ENCODE measurements at places on chromosomes 1 and 21.

DNA sequence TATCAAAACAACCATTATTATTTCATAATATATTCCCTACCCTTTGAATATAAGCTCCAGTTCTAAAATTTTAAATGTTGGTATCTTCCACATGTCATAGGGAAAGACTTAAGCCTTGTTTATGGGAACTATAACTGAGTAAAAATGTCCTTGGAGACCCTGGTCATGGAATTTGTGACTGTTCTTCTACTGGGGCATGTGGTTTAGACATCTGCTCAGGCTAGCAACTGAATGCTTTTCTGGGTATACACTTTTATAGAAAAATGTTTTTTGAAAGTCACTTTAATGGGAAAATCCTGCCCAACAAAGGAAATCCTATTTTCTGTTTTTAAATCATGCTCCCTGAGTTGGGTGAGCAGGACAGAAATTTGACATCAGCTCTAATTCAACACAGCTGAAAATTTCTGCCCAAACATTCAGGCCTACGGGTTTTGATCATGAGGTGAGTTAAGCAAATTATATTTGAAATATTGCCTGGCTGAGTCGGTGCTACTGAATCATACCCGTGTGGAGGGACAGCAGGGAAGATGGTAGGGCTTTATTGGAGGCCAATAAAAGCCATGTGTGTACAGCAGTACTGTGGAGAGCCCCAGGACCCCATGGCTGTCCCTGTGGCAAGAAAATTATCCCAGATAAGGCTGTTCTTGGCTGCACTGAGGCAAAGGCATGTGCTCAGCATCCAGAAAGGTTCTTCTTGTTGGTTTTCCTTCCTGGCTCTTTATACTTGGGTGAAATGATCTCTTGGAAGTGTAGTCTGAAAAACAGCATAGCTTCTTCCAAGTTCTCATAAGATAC is 391.8 kb downstream of the DISC1 start:
- DNase-seq = no peak

DNA sequence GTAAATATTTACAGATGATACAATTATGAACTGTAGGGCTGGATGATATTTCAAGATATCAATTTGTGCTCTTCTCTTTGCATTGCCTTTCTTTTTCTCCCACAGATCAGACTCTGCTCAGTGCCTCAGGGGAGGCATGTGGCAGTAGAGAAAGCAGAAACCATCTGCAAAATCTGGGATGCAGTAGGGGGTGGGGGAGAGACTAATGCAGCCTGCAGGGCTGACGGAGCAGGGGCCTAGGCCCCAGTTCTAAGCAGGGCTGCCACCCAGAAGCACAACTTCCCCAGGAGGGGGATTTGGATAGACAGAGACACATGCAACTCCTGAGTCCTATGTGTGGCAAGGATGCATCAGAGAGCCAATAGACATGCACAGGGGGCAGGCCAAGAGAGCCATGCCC is 511.6 kb downstream of the SMYD3 start:
- no peak for DNase-seq

- DNase-seq = no peak
These were observed 79.0 kb upstream of the KRTAP19-8 start for GRCh38 chr21:31117128-31117916.

- DNase-seq = no peak
These were observed 25.5 kb upstream of the ERRFI1 start for GRCh38 chr1:8051650-8052049.

DNA sequence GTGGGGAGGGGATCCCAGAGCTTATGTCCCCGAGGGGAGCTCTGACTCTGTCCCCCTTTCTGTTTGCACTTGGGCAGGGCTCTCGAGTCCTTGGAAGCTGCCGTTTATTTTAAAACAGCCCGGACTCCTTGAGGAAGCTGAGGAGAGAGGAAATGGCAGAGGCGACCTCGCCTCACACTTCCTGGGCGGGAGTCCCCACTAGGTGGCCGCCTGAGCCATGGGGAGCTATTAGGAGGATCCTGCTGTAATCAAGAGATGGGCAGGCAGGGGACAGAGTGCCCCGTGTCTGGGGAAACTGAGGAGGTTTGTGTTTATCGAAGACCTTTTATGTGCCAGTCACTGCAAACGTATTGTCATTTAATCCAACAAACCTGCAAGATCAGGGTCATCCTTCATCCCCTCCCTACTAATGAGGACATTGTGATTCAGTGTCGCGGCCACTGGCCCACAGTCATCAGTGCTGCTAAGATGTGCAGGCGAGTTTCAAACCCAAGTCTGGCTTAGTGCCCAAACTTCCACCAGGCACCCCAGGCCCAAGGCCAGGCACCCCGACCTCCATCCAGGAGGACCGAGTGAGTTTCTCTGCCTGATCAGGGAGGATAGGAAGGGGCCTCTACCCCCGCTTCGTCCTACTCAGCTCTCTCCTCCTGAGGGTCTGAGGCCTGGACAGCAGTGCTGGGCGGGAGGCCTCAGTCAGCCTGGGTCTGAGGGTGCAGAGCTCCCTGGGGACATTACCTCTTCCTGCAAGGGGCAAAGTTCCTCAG is 316.9 kb upstream of the VAMP3 start:
- DNase-seq = no peak

DNA sequence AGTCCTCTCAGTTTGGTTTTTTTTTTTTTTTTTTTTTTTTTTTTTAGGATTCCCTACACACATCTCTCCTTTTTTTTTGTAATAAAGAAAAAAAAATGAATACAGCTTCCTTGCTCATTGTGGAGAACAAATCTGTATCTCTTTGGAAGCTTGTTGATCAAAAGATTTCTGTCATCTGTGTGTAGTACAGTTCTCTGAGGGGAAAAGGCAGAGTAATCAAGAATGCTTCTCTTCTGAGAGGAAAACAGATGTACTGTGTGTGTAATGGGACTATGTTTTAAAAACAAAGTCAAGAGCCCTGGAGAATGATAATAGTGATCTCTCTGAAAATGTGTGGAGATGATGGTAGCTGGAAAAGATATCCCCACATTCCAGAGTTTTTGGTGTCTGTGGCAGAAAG is 16.5 kb upstream of the ROR1 start:
- DNase-seq = no peak

GRCh38 chr1:164648636-164649035 is 89.7 kb downstream of the PBX1 start:
- DNase-seq = no peak

DNA sequence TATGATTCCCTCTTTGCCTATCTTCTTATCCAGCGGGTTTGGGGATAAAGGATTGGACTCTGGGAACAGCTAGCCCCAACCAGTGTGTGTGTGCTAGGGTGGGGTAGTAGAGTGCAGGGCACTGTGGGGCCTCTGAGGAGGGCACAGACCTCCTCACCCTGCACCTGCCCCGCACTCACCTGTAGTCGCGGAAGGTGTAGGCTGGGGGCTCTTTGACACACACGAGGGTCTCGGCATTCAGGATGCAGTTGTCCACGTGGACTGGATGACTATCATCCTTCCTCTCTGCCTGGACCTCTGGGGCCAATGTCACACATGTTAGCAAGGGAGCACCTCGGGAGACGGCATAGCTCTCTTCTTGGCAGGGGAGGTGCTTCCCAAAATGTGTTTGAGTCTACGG is 8.0 kb upstream of the CLDN19 start:
- no peak for DNase-seq

GRCh38 chr1:26278303-26278702 is 1.6 kb upstream of the SH3BGRL3 start:
- no peak for DNase-seq

- DNase-seq = no peak
These were observed 59.3 kb downstream of the NKAIN1 start for GRCh38 chr1:31180338-31180737.

GRCh38 chr1:169024800-169025271 is 81.7 kb upstream of the ATP1B1 start:
- DNase-seq = no peak

DNA sequence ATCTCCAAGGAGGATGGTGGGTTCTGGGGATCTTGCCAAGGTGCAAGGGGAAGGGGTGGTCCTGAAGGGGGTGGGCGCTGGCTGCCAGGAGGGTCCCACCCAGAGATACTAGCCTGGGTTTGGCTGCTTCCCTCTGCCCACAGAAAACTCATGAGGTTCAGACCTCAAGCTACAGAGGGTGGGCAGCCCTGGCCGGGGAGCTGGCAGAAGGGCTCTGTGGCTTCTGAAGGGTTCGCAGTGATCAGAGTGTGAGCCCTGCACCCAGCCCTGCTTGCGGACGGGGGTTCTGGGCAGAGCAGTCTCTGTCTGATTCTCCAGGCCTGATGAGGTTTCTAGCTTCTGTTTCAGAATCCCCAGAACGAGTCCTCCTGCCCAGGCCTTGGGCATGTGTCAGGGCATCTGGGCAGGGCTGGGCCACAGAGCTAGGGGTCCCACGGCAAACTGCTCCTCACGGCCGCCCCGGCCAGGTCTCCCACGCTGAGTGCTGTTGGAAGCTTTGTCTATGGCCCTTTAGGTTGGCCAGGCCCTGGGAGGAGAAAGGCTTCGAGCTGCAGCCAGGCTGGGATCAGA is 635 bp upstream of the MMEL1 start:
- no peak for DNase-seq

DNA sequence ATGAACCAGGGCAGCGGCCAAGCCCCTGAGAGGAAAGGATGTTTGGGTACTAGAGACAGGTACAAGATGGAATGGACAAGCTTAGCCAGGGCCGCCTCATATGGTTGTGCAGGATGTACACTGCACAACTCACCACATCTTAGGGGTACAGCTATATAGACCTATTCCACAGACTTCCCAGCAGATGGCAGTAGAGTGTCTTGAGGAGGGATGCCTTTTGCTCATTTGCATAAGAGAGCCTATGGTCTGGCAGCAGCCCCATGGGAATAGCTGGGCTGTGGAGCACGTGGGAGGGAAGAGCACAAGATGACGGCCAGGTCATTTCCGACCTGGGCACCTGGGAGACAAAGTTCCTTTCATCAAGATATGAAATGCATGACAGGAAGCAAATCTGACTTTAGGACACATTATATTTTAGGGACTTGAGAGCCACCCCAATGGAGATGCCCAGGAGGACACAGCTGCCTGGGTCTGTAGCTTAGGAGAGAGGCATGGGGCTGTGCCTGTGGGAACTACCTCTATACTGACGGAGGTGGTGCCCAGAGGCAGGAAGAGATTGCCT is 215.5 kb downstream of the KCNJ6 start:
- DNase-seq = no peak

GRCh38 chr1:12568009-12568767 is 49.8 kb downstream of the DHRS3 start:
- DNase-seq = no peak

GRCh38 chr21:45262616-45263015 is 25.1 kb downstream of the POFUT2 start:
- no peak for DNase-seq

DNA sequence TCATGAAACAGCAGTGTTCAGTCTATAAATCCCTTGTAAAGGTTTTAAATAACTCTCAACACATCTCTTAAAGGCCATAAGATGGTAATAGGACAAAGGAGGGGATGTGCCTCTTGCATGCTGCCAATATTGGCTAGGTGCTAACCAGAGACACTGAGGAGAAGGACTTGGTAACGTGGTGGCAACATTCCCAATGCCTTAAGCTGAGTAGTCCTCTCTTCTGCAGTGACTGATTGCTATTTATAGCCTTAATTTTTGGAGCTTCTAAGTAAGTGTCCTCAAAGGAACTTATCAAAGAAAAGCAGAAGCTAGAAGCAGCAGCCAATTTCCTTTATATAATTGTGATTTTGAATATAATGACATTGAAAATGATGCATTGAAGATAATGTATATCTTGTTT is 63.0 kb downstream of the DPT start:
- DNase-seq = no peak

- no peak for DNase-seq
These were observed 46.3 kb upstream of the NTPCR start for GRCh38 chr1:232904131-232904530.

DNA sequence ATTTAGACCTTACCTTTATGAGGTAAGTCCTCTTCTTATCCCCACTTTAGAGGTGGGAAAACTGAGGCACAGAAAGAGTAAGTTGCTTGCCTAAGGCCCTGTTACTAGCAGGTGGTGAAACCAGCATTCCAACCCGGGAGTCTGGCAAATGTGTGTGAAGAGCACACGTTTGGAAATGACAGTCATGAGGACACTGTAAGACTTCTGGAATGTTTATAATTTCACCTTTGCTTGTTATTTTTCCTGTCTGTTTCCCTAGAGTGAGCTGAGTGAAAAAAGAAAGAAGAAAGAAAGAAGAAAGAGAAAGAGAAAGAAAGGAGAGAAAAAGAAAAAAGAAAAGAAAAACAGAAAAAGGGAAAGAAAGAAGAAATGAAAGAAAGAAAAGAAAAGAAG is 21.2 kb upstream of the LGALS8 start:
- DNase-seq = no peak

DNA sequence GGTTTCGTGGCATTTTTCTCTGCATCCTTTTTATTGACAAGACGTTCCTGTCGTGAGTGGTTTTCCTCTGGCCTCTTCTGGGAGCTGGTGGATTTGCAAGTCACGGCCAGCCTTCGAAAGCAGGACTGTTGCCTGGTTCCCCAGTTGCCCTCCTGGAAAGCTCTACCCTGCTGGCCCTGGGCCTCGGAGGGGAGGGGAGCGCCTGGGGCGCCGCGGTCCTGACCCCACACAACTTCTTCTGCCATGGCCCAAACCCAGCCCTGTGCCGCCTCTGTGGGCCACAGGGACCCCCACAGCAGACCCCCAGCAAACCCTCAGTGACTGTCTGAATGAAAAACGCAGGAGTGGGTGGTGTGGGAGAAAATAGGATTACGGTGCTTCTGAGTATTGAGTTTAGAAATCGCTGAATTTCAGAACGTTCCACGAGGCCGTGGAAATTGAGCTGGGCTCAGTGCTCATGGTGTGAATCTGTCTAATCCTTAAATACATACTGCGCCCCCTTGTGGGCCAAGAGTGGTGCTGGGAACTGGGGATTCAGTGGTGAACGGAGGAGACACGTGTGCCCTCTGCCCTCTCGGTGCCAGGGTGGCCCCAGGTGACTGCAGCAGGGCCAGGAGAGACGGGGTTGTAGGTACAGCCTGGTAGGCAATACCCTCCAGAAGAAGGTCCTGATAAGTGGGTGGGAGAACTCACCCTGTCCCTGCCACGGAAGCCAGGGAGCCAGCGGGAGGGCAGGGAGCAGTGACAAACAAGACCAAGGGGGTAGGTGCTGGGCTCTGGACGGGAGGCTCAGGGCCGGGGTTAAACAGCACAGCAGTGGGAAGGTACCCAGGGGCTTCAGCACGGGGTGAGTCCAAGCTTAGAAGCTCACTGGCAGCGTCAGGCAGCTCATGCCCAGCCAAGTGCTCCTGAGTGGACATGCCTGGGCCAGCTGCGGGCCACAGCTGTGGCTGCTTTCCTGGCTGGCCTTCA is 101.2 kb upstream of the COL6A1 start:
- DNase-seq = peak; percentile 58

DNA sequence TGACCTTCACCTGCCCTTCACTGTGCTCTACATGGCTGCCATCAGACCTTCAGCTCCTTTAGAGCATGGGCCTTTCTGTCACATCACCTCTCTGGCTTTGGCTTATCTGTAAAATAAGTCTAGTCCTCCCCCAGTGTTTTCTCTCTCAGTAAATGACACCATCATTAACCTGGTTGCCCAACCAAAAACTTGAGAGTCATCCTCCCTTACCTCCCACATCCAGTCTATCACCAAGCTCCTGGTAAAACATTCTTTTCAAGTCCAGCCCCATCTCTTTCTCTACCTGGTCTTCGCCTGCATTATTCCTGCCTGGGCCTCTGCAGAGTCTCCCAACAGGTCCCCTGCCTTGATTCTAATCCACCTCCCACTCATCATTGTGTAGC is 13.1 kb downstream of the SLC26A9 start:
- DNase-seq = no peak

GRCh38 chr21:21968810-21969209 is 970.6 kb downstream of the NCAM2 start:
- DNase-seq = no peak

- DNase-seq = no peak
These were observed 321.4 kb downstream of the DPYD start for GRCh38 chr1:97599447-97599846.
